Uterus (tissue), 4 donors: ENCODE measurements at places on chromosomes 4 and X. TPM values are rescaled to one million over a fixed set of nuclear protein-coding genes. Genes with fewer than 3 reads are reported as not detected.

- DNase-seq, result no peak
Measured at GRCh38 chr4:71230271-71231128, 108.3 kb upstream of the SLC4A4 start.

Gene BMP3
- total RNA-seq, result not detected

DNA sequence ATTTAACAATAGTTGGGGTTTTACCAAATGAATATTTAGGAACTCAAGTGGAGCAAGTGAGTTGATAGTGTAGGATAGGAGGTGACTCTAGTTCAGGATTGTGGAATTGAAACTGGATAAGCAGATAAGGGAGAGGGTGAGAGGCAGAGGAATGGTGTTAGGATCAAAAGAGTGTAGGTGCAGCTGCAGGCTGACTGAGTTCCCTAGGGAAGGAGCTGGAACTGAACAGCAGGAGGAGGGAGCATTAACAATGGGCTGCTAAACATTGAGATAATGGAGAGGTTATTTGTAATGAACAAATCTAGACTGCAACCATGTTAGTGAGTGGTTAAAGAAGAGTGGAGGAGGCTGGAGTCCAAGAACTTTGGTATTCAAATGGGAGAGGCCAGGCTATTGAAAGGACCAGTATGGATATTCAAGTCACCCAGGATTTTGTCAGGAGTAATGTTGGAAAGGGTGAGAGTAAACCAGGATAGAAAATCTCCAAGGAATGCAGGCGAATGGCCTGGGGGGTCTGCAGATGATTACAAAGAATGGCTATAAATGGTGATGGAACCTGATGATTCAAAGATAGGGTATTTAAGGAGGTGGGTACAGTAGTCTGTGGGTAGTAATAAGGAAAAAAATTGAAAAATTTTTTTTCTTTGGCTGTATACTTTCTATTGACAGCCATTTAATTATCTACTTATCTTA is 497.1 kb upstream of the TENM3 start:
- DNase-seq, result no peak

Gene TKTL1
- 0.07 TPM for total RNA-seq

Gene SSX3
- not detected for total RNA-seq

DNA sequence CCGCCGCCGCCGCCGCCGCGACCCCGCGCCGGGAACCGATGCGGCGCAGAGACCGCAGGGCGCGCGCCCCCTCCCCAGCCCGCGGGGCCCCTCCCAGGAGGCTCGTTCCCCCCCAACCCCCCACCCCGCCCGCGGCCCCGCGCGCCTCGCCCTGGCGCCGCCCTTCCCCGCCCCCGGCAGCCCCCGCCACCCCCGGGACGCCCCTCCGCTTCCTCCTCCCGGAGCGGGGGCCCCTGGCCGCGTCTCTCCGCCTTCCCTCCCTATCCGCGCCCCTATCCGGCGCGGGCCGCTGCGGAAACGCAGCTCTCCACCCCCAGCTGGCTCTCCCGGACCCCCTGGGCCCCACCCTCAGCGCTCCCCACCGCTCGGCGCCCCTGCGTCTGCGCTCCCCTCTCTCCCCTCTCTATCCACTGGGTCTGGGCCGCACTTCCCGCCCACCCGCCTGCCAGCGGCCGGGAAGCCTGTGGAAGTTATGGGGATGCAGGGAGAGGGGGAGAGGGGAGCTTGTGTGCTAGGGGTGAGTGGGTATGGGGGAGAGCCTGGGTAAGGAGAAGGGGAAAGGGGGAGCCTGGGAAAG is at the start of gene TMEM271:
TSS of gene TMEM271 (minus strand) at position 51 of the 577 bp plus-strand sequence. CDS start 233 bp downstream, outside the sequence.
- DNase-seq, result no peak

DNA sequence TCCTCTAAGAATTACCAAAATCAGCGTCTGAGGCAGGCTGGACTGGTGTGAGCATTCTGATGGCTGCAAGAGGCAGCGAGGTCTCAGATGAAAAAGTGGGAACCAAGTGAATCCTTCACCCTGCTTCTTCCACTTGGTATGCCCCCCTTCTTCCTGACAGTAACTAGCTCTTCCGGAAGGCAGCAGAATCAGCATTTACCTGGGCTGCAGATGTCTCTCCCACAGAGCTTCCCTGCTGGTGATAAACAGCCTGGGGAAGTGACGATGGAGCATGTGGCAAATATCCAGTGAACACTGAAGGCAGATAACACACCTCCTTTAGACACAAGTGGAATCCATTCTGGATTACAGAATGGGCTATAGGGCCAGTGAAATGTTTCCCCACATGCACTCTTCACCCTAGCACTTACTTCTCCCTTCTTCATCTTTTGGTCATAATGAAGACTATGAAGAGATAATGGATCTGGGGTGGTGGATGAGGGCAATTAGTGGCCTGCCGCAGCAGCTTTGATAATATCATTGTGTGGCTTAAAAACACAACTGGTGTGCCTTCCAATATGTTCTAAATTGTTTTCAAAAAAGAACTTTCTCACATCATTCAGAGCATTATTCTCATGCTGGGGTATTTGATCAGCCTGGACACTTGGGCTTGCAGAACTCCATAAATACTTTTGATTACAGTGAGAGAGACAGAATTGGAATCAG is 60.8 kb upstream of the TBC1D9 start:
- DNase-seq, result no peak

- DNase-seq, result no peak
Measured at GRCh38 chr4:22190855-22191254, 242.3 kb upstream of the KCNIP4 start.

- DNase-seq, result no peak
Measured at GRCh38 chr4:121177246-121178137, 13.4 kb upstream of the TNIP3 start.

GRCh38 chr4:53605783-53606182 is 14.5 kb upstream of the LNX1 start:
- no peak for DNase-seq

Gene HTN1
- total RNA-seq, result not detected

DNA sequence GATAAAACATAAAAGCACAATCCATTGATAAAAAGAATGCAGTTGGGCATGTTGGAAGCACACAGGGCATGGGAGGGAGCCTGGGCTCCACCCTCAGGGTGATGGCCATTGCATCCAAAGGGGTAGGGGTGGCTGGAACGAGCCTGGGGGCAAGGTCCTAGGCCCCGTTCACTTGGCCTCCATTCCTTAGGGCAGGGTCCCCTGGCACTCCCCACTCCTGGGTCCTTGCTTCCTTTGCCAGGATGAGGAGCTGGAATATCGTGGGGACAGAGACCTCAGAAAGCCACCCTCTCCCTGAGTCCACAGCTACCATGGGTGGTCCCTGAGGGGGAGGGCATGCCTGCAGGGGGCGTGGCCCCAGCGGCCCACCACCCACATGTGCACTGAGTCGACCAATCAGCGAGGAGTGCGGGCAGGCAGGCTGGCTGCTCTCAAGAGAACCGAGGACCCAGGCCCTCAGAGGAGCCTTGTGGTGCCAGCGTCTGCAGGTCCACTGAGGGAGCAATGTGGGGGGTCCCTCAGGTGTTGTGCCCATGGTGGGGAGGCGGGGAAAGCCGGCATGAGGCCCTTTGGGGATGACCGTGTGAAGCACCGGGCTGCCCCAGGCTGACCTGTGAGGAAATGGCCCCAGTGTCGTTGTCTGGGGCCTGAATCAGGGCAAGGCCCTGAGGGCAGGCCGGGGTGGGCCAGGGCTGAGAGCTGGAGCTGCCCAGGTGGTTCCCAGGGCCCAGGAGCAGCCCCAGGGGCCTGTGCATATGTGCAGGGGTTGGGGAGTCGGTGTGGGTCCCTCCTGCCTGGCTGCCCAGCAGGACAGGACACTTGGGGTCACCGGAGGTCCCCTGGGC is 78.6 kb upstream of the AMELX start:
- no peak for DNase-seq

DNA sequence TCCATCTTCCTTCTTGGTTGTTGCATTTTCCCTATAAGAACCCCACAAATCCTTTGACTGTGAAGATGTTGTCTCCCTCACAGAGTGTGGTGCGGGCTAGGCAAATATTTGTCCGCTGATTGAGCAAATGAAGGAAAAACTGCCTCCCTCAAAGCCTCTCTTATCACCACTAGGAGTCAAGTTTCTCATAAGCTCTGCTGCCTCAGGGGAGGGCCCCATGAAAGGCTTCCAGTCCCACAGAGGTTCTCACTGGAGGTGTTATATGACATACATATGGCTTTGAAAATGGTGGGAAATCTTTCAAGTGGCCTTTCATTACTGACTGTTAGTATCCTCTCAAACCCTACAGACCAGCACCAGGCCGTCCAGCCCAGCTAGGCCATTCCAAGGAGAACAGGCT is 9.3 kb downstream of the VGLL1 start:
- no peak for DNase-seq
